ENCODE measurements at places on chromosomes 2 and 18. TPM values are rescaled to one million over a fixed set of nuclear protein-coding genes. Genes with fewer than 3 reads are reported as not detected.
A peak's percentile ranks its signal among the peaks of the same experiment; 100 is the strongest.

AKAIN1 gene
- total RNA-seq: not detected

APLF gene
- total RNA-seq: 25.9 TPM

FBXO48 gene
- not detected for total RNA-seq

CPO gene
- not detected for total RNA-seq

CCDC141 gene
- 3.0 TPM for total RNA-seq

- H3K27me3 ChIP-seq: no peaks in the 10 kb centered on the region
- H3K36me3 ChIP-seq: no peaks in the 10 kb centered on the region
- no peak for DNase-seq
Measured at GRCh38 chr2:60484133-60484645, 69.3 kb downstream of the BCL11A start.

DNA sequence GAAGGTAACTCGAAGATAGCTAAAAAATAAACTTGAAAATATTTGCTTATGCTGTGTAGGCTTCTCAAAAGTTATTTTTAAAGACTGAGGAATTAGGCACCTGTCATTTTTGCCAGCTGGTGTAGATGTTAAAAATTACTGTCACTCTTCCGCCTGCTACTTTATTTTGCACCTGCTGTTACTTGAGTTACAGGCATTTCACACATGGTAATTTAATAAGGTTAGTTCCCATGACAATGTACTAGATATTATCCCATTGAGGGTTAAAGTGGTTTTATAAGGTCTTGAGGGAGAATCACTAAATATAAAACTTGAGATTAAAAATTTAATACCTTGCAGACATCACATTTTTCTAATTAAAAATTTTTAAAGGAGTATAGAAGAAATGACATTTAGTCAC lies 26.6 kb downstream of the MYL1 start:
- H3K27ac ChIP-seq: no peak overlapping the region
- no peak for DNase-seq
- H3K4me1 ChIP-seq: no peaks in the 10 kb centered on the region
- no peak overlapping the region for H3K4me3 ChIP-seq
- no peaks in the 10 kb centered on the region for H3K36me3 ChIP-seq

DNA sequence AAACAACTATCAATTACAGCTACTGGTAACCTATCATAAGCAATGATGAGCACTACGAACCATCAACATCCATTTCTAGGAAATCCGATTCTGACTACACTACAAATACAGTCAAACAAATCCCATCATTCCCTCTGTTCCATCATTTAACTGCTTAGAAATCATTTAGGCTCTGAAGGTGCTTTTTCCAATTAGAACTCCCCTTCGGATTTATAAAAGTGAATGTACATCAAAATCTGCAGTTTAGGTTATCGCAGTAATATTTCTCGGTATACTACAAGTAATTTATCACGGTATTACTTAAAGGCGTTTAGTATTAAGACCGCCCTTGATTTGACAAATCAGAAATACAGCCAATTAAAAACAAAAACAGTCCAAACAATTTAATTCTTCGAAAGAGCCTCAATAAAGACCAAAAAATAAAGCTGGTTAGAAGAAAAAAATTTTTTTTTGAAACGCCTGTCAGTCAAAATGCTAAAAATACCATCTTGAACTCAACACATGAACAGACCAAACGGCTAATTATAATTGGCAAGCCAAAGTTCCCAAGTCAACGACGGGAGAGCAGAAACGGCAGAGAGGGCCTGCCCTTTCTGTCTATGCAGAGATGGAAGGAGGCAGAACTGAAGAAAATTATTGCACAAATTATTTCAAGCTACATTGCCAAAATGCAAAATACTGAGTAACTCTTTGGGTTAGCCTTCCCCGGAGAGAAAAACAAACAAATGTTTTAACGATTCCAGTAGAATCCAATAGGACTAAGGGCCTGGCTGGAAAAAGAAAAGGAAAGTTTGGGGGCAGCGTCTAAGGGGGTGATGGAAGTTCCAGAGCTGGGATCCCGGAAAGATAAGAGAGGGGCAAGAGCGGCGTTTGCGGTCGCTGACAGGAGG lies 1.2 kb downstream of the VPS54 start:
- H3K36me3 ChIP-seq: no peaks in the 10 kb centered on the region
- peak overlapping the region; percentile 88 for H3K4me3 ChIP-seq
- no peaks in the 10 kb centered on the region for H3K27me3 ChIP-seq

DNA sequence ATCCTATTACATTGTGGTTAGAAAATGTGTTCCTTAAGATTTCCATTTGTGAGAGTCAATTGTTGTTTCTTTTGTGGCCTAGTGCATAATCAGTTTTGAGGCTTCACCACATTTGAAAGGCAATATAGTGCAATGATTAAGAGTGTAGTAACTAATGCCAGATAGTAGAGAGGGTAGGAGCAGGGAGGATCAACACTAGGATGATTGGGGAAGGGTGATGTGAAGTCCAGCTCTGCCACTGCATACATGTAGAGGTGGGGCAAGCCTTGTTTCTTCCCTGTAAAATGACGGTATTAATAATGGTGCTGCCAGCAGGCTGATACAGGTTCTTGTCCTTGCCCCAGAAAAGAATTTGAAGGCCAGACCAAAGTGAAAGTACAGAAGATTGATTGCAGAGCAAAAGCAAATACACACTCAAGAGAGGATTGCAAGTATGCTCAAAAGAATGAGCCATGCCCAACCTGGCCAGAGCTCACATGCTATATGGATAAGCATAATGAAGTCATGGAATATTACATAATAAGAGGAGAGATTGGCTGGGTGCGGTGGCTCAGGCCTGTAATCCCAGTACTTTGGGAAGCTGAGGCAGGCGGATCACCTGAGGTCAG lies 8.0 kb downstream of the SP100 start:
- H3K36me3 ChIP-seq: no peaks in the 10 kb centered on the region
- H3K4me1 ChIP-seq: no peaks in the 10 kb centered on the region
- no peak overlapping the region for H3K4me3 ChIP-seq
- no peaks in the 10 kb centered on the region for H3K27me3 ChIP-seq
- H3K27ac ChIP-seq: no peak overlapping the region

DNA sequence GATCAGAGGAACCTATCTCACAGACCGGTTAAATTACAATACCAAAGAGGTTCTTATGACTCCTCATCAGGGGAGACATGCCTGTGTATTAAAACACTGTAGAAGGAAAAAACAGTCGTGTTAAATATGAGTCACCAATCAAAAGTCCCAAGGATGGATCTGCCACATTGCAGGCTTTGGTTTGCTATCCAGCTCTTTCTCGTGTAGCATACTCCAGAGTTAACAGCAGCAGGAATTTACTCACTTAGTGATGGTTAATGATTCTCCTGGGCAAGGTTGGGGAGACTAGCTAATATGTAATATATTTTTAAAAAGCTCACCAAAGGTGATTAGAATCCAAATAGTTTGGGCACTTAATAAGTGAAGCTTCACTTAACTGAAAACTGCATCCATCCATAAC lies 109.7 kb downstream of the MBD5 start:
- H3K36me3 ChIP-seq: no peaks in the 10 kb centered on the region
- no peaks in the 10 kb centered on the region for H3K27me3 ChIP-seq
- no peaks in the 10 kb centered on the region for H3K4me1 ChIP-seq
- DNase-seq: no peak

GRCh38 chr18:58769321-58769720 lies 95.4 kb upstream of the ZNF532 start:
- H3K36me3 ChIP-seq: no peaks in the 10 kb centered on the region
- no peak for DNase-seq
- H3K4me1 ChIP-seq: peaks cover 8% of the 10 kb centered on the region
- no peak overlapping the region for H3K27ac ChIP-seq
- no peak overlapping the region for H3K4me3 ChIP-seq
- no peaks in the 10 kb centered on the region for H3K27me3 ChIP-seq

DNA sequence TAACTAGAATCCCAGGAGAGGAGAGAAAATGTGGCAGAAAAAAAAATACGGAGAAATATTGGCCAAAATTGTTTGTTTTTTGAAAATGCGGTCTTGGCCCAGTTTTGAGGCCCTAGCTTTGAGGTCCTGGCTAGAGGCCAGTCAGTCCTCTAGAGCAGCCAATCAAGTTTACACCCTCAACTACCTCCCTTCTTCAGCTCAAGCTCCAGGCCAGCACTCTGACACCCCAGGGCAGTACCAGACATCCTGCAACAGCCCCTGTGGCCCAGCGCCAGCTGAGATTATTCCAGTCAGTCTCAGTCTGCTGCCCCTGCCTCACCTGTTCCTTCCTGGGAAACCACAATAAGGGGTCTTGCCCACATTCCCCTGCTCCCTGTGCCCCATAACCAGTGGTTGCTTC lies 107.7 kb downstream of the UGGT1 start:
- no peak overlapping the region for H3K4me3 ChIP-seq
- H3K36me3 ChIP-seq: no peaks in the 10 kb centered on the region
- H3K27me3 ChIP-seq: no peaks in the 10 kb centered on the region
- no peak overlapping the region for H3K27ac ChIP-seq
- no peak for DNase-seq

- no peak overlapping the region for H3K4me3 ChIP-seq
- no peaks in the 10 kb centered on the region for H3K36me3 ChIP-seq
- DNase-seq: no peak
- no peaks in the 10 kb centered on the region for H3K27me3 ChIP-seq
Measured at GRCh38 chr18:51425889-51426288, 228.4 kb upstream of the MEX3C start.

DNA sequence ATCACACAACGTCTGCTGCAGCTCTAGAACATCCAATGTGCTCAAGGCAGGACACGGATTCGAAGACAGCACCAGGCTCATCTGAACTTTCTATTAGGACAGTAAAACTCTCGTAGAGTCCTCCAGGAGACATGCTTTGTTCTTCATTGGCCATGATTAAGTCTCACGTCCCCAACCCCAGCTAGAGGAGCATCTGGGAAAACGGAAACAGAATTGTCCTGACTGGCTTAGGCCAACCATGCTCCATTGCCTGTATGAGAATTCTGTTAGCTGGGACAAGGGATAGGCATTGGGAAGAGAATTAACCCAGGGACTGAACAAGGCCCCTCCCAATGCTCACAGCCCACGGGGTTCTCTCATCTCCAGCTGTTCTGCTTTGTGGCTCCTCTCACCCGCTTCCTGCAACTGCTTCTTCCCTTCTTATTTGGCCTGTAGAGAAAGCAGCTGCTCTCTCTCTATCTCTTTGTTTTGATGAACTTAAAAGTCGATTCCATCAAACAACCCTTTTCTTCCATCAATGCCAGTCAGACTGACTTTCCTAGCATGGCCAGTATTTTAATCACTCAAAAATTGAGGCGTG lies 75.6 kb downstream of the C1QL2 start:
- no peak overlapping the region for H3K4me3 ChIP-seq
- H3K4me1 ChIP-seq: no peaks in the 10 kb centered on the region
- H3K36me3 ChIP-seq: no peaks in the 10 kb centered on the region

- H3K36me3 ChIP-seq: no peaks in the 10 kb centered on the region
- no peak overlapping the region for H3K4me3 ChIP-seq
- H3K4me1 ChIP-seq: no peaks in the 10 kb centered on the region
- no peak overlapping the region for H3K27ac ChIP-seq
- H3K27me3 ChIP-seq: no peaks in the 10 kb centered on the region
Measured at GRCh38 chr2:235541838-235542549, 48.2 kb downstream of the AGAP1 start.

GRCh38 chr2:227188292-227188691 lies 23.9 kb downstream of the COL4A3 start:
- H3K36me3 ChIP-seq: no peaks in the 10 kb centered on the region
- DNase-seq: peak; percentile 27
- H3K27ac ChIP-seq: no peak overlapping the region
- H3K4me3 ChIP-seq: no peak overlapping the region

- no peak overlapping the region for H3K27ac ChIP-seq
- no peak overlapping the region for H3K4me3 ChIP-seq
- no peaks in the 10 kb centered on the region for H3K27me3 ChIP-seq
- no peaks in the 10 kb centered on the region for H3K4me1 ChIP-seq
- H3K36me3 ChIP-seq: no peaks in the 10 kb centered on the region
Measured at GRCh38 chr2:11073776-11074175, 81.5 kb upstream of the SLC66A3 start.

- DNase-seq: no peak
- H3K36me3 ChIP-seq: no peaks in the 10 kb centered on the region
- H3K27ac ChIP-seq: peak overlapping the region; percentile 2
- no peak overlapping the region for H3K4me3 ChIP-seq
- no peaks in the 10 kb centered on the region for H3K27me3 ChIP-seq
Measured at GRCh38 chr2:29012211-29012681, 31.1 kb downstream of the TOGARAM2 start.

- no peak for DNase-seq
- no peaks in the 10 kb centered on the region for H3K4me1 ChIP-seq
- H3K4me3 ChIP-seq: no peak overlapping the region
- H3K27ac ChIP-seq: no peak overlapping the region
Measured at GRCh38 chr2:143433251-143433650, 304.0 kb downstream of the ARHGAP15 start.

- no peak overlapping the region for H3K4me3 ChIP-seq
- H3K4me1 ChIP-seq: no peaks in the 10 kb centered on the region
- no peaks in the 10 kb centered on the region for H3K27me3 ChIP-seq
- no peak overlapping the region for H3K27ac ChIP-seq
Measured at GRCh38 chr2:151792589-151792988, 35.6 kb downstream of the ARL5A start.

All from uterus (tissue), 4 donors.